ENCODE measurements at places on chromosomes 7 and 10. TPM values are rescaled to one million over a fixed set of nuclear protein-coding genes. Genes with fewer than 3 reads are reported as not detected.

DNA sequence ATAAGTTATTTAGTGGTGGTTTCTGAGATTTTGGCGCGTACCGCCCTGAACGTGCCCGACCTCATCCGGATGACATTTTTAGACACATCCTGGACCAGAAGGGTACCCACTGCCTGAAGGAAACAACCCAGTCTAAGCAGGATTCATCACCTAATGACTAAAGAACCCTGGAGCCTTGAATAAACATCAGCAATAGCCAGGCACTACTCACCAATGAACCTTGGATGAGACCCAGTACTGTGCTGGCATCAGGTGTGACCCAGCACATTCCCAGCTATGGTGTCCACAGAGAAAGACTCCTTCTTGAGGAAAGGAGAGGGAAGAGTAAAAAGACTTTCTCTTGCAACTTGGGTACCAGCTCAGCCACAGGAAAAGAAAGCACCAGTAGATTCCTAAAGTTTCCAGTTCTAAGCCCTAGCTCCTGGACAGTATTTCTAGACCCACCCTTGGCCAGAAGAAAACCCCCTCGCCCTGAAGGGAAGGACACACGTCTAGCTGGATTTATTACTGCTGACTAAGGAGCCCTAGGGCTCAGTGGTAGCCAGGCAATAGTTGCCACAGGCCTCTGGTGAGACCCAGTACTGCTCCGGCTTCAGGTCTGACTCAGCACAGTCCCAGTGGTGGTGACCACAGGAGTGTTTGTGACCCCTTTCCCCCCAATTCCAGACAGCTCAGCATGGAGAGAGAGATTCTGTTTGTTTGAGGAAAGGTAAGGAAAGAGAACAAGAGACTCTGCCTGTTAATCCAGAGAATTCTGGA lies 32.5 kb downstream of the ZNF277 start:
- DNase-seq: no peak

GRCh38 chr10:80520661-80521470 lies 16.8 kb upstream of the SH2D4B start:
- DNase-seq: peak; percentile 68

DNA sequence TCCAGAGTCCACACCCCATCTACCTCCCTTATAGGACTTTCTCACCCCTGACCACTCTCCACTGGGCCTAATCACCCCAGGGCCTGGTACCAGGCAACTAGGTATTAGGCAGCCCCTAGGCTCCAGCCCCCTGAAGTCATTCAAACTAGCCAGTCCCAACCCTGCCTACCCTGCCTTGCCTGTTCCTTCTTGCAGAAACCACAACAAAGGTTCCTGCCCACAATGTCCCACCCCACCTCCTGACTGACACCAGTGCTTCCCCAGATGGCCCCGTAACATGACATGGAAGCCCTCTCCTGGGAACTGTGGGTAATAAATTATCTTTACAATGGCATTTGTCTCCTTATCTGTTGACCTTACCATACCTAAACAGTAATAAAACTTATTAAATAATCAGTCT lies 100.6 kb upstream of the PDE1C start:
- DNase-seq: no peak

DNA sequence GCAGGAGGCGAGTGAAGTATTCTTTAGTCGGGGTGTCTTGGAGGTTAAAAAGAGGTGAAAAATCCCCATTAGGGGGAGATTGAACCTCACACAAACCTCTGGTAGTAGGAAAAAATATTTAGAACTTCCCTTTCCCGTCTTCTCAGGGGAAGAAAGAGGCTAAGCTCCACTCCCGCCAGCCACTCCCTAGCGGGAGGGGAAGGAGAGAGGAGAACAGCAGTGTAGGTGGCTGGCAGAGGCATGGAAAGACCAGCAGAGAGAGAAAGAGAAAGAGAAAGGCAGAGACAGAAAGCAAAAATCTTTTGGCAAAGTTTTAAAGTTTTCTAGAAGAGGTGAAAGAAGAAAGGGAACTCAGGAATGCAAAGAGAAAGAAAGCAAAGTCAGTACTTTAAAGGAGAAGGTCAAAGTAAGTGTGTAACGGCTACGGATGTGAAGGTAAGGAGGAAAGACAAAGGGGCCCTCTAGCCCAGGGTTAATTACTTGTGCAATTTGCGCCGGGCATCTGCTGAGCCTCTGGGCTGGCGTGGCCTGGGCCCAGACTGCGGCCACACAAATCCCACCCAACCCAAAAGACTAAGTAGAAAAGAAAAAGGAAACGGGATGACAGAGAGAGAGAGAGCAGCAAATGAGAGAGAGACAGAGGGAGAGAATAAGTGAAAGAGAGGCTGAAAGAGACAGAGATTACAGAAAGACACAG lies 72.3 kb upstream of the ZNF746 start:
- no peak for DNase-seq

DNA sequence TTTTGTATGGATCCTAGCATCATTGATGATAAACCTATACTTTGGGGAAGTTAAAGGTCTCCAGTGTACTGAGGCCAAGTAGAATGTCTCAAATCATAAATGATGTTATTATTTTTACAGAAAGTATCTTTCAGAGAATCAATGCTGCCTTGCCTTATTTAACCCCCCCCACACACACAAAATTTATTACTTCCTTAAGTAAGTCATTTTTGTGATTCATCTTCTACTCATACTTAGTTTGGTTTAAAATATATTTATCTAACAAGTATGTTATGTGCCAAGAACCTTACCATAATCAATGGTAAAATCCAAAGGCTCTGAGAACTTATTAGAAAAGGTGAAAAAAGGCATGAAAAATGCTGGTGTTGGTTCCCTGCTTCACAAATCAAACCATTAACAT lies 18.8 kb upstream of the CLDN12 start:
- DNase-seq: no peak

GRCh38 chr7:51014811-51015210 lies 232.1 kb upstream of the GRB10 start:
- no peak for DNase-seq

DNA sequence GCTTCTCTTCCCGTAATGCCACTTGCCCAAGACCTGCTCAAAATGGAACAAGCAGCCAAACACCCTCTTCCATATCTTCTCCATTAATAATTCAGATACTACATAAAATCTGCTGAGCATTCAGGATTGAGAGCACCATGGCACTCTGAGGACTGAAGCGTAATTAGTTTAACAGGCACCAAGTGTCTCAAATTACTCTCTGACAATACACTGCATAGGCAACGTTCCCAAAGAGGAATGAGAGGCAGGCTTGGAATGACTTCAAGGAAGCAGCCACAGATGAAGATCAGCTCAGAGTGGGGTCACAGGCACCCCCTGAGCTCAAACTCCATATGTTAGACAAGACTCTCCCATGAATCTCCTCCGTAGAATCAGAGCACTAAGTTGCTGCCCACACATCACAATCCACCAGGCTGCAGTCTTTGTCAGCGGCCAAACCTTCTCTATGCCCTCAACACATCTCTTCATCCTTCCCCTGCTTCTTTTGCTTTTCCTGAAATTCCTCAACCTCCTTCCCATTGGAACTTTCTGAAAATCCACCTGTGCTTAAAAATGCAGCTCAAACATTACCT lies 4.7 kb upstream of the ABLIM1 start:
- no peak for DNase-seq

DNA sequence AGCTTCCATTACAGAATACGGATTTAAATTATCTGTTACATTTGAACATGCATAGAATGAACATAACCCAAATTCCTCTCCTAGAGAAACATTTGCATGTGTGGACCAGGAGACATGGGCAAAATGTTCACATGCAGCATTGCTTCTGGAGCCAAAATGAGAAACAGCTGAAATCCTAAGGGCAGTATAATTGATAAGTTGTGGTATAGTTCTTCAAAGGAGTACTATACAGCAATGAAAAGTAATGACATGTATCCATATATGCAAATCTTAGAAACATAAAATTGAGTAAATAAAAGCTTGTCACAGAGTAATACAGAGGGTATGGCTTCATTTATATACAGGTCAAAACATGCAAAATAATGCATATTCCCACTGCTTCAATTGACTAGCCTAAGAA lies 77.1 kb downstream of the RAB11FIP2 start:
- no peak for DNase-seq

DNA sequence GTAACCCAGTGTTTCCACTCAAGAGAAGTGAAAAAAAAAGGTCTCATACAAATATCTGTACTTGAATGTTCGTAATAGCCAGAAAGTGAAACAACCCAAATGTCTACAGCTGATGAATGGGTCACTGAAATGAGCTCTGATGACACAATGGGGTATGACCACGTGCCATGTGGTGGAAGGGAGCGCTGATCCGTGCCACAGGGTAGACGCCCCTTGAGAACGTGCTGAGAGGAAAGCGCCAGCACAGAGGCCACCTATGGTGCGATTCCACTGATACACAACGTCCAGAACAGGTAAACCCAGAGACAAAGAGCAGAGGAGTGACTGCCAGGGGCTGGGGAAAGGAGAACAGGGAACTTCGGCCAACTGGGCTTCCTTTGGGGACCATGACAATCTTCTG lies 50.3 kb downstream of the MAD1L1 start:
- DNase-seq: no peak

DNA sequence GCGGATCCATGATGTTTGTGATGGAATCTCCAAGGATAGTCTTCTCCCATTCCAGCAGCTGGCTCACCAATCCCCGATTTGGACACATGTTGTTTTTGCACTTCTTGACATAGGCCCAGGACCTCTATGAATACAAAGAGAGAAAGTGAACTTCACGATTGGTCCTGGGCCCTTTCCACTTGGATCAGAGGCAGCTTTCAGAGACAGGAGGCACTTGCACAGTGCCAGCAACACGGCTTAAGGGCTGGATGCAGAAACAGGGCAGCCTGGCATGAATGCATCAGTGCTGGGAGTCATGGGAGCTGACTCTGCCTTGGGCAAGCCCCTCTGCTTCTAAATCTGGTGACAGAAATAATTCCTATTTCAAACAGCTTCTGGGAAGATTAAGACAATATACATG lies 2.1 kb upstream of the TMEM120A start:
- no peak for DNase-seq

- no peak for DNase-seq
Measured at GRCh38 chr7:127245002-127245401, 7.7 kb downstream of the GRM8 start.

DNA sequence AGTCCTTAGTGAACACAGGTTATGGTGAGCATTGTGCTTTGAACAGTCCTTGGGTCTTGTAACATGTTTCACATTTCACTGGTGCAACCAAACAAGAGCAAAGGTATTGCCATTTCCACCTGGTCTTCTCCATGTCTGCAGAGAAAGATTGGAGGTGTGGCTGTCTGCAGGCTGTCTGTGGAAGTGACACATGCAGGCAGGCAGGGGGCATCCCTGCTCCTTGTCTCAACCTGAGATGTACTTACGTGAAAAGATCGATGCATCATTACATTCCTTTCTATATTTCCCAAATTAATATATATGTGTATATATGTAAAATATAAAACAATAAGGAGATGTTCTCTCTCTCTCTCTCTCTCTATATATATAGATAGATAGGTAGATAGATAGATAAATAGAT lies 54.3 kb downstream of the LRRC18 start:
- no peak for DNase-seq

GRCh38 chr10:117294735-117295134 lies 53.8 kb downstream of the SLC18A2 start:
- no peak for DNase-seq

- DNase-seq: no peak
Measured at GRCh38 chr10:75403144-75403938, 1.8 kb upstream of the ZNF503 start.

DNA sequence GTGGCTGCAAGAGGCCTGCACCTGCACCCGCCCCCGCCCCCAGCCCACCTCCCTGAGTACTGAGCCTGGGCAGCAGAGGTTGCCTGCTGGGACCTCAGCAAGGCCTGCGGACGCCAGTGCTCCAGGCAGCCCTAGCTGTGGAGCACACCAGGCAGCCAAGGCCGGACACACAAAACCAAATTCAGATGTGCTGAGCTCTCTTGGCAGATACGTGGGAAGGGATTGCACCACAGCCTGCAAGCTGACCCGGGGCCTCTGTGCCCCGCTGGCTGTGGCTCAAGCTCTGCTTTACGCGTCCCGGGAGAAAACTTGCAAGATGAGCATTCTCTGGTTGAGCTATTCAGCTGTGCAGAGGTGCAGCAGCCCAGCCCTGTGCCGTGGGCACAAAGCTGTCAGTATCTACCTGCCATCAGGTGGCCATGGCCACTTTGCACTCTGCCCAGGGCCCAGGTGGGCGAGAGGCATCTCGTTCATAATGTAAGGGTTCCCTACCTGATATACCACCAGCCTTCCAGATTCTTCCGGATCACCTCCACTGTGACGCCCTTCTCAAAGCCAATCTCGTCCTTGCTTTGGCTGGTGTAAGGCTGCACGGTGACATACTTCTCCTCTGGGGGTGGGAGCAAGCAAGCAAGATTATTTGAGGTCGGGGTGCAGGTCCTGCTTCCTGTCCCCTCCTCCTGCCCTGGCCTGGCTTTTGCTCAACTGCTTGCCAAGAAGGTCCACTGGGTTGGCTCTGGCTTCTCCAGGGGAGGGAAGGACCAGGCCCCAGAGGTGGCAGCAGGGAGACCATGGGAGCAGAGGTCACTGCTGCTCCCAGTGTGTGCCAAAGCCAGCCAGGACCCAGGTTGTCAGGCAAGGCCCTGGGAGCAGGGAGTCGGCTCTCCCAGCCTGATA lies 123.4 kb downstream of the NEURL1 start:
- peak; percentile 93 for DNase-seq

SLC29A4 gene
- total RNA-seq: 1.4 TPM

STEAP1B gene
- total RNA-seq: 2.8 TPM

SLC26A3 gene
- total RNA-seq: not detected

CHRM2 gene
- not detected for total RNA-seq

HOXA6 gene
- total RNA-seq: 8.6 TPM

LOXL4 gene
- total RNA-seq: 10.9 TPM

TSPAN12 gene
- total RNA-seq: 7.5 TPM

ADCK2 gene
- total RNA-seq: 12.3 TPM

TYW1B gene
- 2.1 TPM for total RNA-seq

ASIC3 gene
- total RNA-seq: 1.5 TPM

ARHGAP22 gene
- 9.8 TPM for total RNA-seq

TRIM8 gene
- total RNA-seq: 125 TPM
